Caco-2 (cell line): ENCODE measurements at places on chromosomes 4 and X.

DNA sequence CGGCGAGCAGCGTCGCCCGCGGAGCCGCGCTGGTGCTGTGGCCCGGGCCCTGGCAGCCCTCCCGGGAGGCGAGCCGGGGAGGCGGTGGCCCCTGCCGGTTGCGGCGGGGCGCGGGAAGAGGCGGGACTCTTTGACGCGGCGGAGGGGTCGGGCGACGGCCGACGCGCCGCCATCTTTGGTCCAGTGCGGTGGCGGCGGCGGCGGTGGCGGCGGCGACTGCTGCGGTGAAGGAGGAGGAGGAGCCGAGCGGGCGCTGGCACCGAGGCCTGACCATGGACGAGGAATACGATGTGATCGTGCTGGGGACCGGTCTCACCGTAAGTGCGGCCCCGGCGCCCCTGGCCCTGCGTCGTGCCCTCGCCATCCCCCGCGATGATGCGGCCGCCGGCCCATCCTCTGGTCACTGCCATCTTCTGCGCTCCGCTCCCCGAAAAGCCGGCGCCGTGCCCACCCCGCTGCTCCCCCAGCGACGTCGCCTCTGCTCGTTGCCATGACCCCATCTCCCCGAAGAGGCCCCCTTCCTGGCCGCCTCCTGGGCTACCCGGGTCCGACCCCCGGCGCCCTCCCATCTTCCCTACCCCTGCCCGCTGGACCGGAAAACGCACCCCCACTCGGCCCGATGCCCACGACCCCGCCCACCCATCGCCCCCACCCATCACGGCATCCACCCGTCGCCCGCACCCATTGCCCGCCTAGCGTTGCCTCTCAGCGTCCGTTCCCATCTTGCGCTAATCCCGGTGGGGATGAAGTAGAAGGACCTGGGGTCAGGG lies at the start of gene GDI1:
TSS of gene GDI1 (plus strand) at position 172 of the 770 bp plus-strand sequence. CDS start at position 273, 101 bp downstream.
- H3K27me3 ChIP-seq, result no peaks in the 10 kb centered on the region
- H3K4me1 ChIP-seq, result no peaks in the 10 kb centered on the region
- H3K4me3 ChIP-seq, result peak within 1 kb of the TSS; percentile 72
- DNase-seq, result peak; percentile 56
- peak within 1 kb of the TSS; percentile 39 for H3K27ac ChIP-seq
- H3K36me3 ChIP-seq, result no peaks in the 10 kb centered on the region

DNA sequence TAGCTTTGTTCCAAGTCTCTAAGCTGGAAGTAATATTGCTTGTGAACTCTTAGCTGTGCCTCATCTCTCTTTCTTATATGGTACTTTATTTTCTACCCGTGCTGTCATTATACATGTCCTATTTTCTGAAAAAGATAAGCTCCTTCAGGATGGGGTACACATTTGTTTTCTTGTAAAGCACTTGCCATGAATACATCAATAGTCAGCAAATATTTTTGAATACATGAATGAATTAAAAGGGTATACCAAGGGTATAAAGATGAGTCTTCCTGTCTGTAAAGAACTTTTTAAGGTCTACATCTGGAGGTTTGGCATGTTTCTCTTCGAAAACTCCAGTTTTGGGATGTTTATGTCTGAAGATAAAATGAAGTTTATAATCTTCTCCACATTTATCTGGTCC lies 26.7 kb downstream of the SCOC start:
- no peaks in the 10 kb centered on the region for H3K36me3 ChIP-seq
- no peak overlapping the region for H3K4me3 ChIP-seq
- H3K27ac ChIP-seq, result no peak overlapping the region
- H3K27me3 ChIP-seq, result no peaks in the 10 kb centered on the region

- H3K36me3 ChIP-seq, result no peaks in the 10 kb centered on the region; the same call in none of the 2 replicates
- no peaks in the 10 kb centered on the region for H3K27me3 ChIP-seq
- peaks cover 5% of the 10 kb centered on the region; the same call in 1 of the 2 replicates for H3K4me1 ChIP-seq
Measured at GRCh38 chr4:185660340-185660739, 125.0 kb upstream of the PDLIM3 start.

GRCh38 chr4:24477919-24478318 lies 106.4 kb downstream of the DHX15 start:
- H3K27me3 ChIP-seq, result no peaks in the 10 kb centered on the region
- no peak overlapping the region for H3K27ac ChIP-seq
- H3K4me1 ChIP-seq, result no peaks in the 10 kb centered on the region

- H3K27ac ChIP-seq, result no peak overlapping the region
- H3K4me3 ChIP-seq, result no peak overlapping the region
- H3K27me3 ChIP-seq, result no peaks in the 10 kb centered on the region
- no peak for DNase-seq
Measured at GRCh38 chr4:5952286-5952974, 59.5 kb upstream of the CRMP1 start.

DNA sequence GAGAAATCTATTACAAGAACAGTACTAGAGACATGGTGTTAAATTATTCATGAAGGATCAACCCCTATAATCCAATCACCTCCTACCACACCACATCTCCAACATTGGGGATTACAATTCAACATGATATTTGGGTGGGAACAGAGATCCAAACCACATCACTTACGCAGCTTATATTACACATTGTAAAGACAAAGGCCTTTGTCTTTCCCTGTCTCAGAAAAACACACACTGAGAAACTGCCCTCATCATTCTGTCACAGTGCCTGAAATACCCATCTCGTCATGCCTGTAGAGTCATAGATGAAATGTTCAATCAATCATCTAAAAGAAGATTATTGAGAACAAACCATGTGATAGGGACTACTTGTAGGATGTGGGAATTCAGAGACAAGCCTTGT lies 558.8 kb upstream of the GRIA3 start:
- no peak for DNase-seq
- no peak overlapping the region for H3K27ac ChIP-seq
- no peaks in the 10 kb centered on the region for H3K4me1 ChIP-seq
- no peaks in the 10 kb centered on the region for H3K27me3 ChIP-seq
- H3K4me3 ChIP-seq, result no peak overlapping the region
